ENCODE measurements at places on chromosomes 4 and X.

- no peak for DNase-seq
These were observed 2.2 kb upstream of the PCDH18 start for GRCh38 chr4:137534516-137534915.

- no peak for DNase-seq
These were observed at the start of gene HAND2 for GRCh38 chr4:173529477-173530325. Gene HAND2, minus strand, starts transcription at chr4:173530229. Its CDS starts 940 bp downstream, at chr4:173529289.

GRCh38 chr4:42671431-42672194 lies 14.7 kb upstream of the ATP8A1 start:
- no peak for DNase-seq

GRCh38 chr4:19739101-19739651 lies 512.5 kb upstream of the SLIT2 start:
- DNase-seq = no peak

DNA sequence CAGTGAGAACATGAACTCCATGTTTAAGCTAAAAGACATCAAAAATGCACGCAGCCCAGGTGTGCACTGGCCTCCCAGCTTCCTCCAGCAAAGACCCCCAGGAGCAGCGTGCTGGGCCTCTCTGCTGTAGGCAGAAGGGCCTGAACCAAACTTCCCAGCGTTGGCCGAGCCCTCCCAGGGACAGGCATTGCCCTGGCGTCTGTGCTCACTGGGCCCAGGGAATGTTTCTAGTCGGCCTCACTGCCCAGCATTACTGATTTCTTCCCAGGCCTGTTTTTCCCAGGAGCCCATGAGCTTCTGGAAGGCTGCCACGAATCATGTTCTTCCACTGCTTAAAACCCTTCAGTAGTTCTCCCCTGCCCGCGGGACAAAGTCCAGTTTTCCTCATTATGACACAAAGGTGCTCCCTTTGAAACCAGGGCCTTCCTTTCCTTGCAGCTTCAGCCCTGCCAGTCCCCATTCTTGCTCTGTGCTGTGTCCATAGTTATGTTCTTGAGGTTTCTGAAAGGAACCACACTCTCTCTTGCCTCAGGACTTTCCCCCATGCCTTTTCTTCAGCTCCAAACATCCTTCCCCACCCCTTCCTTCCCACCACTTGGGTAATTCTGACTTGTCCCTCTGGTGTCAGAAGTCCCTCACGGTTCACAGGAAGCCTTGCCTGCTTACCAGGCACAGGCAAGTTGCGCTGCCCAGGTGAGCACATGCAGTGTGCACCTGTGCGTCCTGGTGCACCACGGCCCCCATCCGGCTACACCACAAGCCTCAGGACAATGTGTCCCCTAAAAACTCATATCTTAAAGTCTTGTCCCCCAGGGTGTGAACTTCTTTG lies 93.4 kb upstream of the ENPP6 start:
- no peak for DNase-seq

DNA sequence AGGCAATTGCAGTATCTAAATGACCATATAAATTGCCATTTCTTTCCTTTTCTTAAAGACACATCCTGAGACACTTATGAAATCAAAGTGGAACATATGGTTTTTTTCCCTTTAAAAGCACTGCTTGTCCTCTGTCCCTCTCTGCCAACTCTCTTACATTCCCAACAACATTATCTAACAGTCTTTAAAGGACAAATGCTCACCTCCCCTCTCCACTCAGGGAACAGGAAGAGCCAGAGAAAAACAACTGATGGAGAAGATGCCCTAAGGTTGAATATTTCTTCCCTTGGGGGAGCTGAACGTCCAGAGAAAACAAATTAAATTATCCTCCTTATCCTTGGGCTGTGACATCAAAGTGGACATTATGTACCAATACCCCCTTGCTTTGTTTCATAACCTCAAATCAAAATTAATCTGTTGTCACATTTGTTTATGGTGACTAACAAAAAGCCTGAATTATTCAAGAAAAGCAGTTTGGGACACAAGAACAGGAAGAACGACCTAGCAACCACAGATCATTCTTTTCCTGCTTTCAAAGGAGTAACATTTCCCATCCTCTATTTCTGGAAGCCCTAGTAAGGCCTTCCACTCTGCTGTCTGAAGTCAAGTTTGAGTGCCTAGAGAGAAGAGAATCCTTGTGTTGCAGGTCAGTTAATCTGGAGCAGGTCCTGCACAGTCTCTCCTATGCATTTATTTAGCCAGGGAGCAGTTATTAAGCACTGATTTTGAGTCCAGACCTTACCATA lies 52.6 kb upstream of the PAGE1 start:
- no peak for DNase-seq

DNA sequence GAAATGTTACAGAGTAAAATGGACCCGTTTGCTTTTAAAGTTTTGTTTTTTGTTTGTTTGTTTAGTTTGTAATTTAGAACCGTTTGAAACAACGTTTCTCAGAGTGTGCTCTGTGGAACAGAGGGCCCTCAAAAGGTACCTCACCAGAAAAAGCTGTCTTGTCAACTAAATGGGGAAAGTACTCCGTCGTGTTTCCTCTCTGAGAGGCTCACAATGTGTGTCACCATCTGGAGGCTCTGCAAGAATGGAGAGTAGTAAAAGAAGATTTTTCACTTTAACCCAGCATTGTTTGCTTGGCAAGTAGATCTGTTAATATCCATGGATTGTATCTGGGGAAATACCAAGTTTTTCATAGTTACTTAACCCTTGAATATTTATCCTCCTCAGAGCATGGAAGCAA lies 1.5 kb upstream of the ENPEP start:
- DNase-seq = no peak

DNA sequence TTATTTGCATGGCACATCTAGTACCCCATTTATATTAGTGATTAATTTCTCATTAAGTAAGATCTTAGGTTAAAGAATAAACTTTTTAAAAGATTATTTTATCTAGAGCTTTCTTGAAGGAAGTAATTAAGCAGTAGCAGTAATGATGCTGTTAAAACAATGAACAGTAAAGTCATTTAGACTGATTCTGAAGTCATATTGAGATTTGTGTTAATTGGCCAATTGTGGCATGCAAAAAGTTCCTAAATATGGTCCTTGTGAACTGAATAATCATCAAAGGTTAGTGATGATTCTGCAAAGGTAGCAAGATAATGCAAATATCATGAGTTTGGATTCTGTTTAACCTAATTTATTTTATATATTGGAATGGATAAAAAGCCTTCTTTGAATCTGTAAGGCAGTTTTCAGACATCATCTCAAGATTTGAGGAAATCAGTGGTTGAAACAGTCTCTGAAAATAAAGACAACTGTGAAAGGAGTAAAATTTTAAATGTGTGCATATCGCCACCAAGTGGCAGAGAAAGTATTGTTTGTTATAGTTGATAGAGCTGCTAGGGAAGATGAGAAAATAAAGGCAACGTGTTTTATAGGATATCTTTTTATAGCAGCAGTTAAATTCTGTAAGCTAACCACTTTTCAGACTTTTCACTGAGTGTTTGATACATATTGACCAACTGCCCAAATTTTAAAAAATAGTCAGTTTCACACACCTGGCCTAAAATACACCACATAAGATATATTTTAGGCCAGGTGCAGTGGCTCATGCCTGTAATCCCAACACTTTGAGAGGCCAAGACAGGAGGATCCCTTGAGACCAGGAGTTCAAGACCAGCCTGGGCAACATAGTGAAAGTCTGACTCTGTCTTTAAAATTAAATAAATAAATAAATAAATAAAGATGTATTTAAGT lies 79.6 kb downstream of the CCKAR start:
- DNase-seq = peak; percentile 61

GRCh38 chr4:15691346-15692135 lies 9.9 kb downstream of the FAM200B start:
- no peak for DNase-seq

- DNase-seq = no peak
These were observed 25.9 kb upstream of the LNX1 start for GRCh38 chr4:53617101-53617680.

GRCh38 chr4:153822316-153822715 lies 33.4 kb upstream of the SFRP2 start:
- no peak for DNase-seq

- DNase-seq = peak; percentile 28
These were observed 1.9 kb upstream of the RGS12 start for GRCh38 chr4:3290889-3291321.

GRCh38 chrX:38718311-38718710 lies 82.9 kb upstream of the MID1IP1 start:
- DNase-seq = no peak

GRCh38 chr4:115671581-115671980 lies 558.2 kb upstream of the NDST4 start:
- no peak for DNase-seq

DNA sequence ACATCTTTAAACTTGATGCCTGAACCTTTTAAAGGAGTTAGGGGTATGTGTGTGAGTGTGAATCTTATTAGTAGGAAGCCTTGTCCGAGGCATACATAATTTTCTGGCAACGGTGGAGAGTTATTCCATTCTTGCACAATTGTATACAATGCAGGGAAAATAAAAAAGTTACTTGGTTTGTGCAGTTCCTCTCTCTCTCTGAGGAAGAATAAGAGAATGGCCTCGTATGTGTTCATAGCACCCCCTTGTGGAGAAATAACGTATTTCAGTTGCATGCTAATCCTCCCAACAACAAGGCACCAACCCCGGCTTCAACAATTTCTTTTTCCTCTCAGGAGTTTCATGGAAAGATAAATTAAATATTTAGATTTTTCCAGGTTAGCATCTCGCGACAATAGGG lies 33.7 kb upstream of the FGF13 start:
- DNase-seq = peak; percentile 6

- DNase-seq = no peak
These were observed 49.5 kb downstream of the CD99L2 start for GRCh38 chrX:150848914-150849365.

- DNase-seq = no peak
These were observed 49.8 kb upstream of the SEC24B start for GRCh38 chr4:109383823-109384222.

GRCh38 chr4:142696334-142697122 lies 149.6 kb downstream of the INPP4B start:
- no peak for DNase-seq

DNA sequence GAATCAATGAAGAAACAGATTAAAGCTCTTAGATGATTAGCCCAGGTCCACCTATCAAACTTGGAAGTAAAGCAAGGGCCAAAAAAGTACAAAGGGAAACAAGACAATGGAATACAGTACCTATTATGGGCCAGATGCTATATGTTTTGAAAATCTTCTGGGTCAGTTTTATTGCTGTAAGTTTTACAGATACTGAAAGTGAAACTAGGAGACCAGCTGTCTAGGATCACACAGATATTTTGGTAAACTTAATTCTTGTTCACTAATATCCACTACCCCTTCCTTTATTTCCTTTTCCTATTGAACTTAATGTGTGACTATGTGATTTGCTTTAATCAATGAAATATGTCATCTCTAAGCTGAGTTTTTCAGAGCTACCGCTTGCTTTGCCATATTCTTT lies 505.4 kb upstream of the PITX2 start:
- DNase-seq = no peak

- DNase-seq = no peak
These were observed 31.2 kb upstream of the PAGE1 start for GRCh38 chrX:49726966-49727365.

GRCh38 chr4:87589531-87589930 lies 18.8 kb upstream of the DSPP start:
- DNase-seq = no peak

DNA sequence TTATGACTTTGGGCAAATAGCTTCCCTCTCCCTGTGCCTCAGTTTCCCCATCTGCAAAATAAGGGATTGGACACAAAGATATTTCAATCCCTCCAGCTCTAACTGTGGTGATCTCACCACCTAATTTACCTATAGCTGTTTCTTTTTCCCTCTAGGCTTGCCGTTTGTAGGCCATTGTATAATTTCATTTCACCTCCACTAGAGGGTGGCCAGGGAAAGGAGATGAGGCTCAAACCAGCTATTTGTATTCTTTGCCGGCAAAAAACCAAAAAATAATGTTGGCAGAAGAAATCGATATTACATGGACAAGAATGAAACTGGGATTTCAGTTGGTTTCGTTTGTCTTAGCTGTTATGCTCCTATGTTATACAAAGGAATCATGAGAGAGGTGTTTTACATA lies 36.1 kb upstream of the DOCK11 start:
- peak; percentile 46 for DNase-seq

DNA sequence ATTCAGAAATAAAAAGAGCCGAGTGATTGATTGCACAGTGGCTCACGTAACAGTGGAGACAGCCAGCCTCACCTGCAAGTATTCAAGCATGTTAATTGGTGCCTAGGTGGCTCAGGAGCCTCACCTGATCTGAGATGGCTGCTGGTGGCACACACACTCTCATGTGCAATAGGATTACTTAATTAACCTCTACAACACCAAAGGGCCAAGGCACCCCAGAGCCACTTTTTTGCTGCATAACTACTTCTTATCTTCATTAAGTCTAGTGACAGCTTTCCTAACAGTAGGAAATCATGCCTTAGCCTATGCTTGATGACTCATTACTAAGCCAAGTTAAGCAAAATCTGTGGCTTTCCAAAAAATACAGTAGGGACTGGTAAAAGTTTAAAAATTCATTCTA lies 117.3 kb upstream of the NOCT start:
- no peak for DNase-seq

DNA sequence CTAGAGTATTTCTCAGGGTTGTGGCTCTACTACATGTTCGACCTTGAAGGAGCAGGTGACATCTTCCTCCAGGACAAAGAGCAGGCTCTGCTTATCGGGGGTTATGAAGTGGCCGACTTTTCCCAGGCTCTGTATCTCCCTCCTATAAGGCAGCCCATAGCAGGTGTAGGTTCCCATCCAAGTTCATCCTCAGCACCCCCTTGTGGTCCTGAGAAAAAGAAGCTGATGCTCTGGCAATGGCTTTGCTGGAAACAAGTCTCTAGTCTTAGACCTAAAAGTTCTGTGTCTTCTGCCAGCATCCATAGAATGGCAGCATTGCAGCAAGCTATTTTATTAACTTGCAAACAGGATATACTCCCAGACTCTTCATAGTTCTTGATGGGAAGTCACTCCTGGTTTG lies 836.6 kb upstream of the PRKX start:
- no peak for DNase-seq

GRCh38 chrX:133415276-133416105 lies at the start of gene GPC4:
Gene GPC4, minus strand, starts transcription at chrX:133415489. Its CDS starts 524 bp downstream, at chrX:133414965.
- DNase-seq = peak; percentile 15

DNA sequence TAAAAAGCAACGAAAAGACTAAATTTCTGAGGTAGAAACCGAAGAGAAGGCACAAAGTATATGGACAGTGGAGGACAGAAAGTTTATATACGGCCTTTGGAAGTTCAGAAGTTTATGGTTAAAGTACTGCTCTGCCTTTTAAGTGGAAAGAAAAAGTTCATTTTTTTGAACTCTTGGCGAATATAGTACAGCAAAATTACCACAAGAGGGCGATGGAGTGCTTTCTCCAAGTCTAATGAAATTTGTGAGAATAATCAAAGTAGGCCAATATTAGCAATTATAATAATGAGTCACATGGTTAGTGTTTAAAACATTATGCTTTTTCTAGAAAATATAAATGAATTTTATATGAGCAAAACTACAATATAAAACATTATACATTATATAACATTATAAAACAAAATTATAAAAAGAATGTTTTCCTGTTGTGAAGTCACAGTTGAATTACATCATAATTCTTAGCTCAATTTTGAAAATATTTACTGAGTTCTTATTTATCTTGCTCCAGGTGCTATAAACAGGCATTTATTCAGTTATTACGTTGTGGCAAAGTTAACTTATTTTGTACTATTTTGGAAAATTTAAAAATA lies 136.2 kb upstream of the BMPR1B start:
- peak; percentile 57 for DNase-seq
